SHP77 treated with DMSO at 0.1 percent for 48 hours (cell line): ENCODE measurements at places on chromosomes 13 and 19.

DNA sequence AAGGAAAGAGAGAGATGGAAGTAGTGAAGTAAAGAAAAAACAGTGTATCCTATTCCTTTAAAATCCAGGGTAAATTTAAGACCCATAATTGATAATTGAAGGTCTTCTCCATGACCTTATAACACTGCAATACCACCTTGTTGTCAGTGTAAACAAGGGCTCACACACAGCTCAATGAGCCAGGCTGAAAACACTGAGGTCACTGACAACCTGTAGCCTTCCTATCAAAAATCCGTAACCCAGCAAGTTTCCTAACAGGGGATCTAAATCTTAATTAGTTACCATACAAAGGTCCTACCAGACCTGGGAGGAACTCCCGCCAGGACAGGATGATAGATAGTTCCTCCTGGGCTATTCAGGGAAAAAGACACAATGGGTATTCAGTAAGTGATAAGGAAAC, 1677.1 kb downstream of the OLFM4 start:
- DNase-seq: no peak

DNA sequence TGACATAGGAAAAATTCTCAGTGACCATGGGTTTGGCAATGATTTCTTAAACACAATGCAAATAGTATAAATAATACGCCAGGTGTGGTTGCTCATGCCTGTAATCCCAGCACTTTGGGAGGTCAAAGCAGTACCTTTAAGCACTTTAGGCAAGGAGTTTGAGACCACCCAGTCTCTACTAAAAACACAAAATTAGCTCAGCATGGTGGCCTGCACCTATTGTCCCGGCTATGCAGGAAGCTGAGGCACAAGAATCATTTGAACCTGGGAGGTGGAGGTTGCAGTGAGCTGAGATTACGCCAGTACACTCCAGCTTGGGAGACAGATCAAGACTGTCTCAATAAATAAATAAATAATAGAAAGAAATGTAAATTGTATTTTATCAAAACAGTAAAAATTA, 356.5 kb upstream of the SLITRK6 start:
- DNase-seq: no peak

DNA sequence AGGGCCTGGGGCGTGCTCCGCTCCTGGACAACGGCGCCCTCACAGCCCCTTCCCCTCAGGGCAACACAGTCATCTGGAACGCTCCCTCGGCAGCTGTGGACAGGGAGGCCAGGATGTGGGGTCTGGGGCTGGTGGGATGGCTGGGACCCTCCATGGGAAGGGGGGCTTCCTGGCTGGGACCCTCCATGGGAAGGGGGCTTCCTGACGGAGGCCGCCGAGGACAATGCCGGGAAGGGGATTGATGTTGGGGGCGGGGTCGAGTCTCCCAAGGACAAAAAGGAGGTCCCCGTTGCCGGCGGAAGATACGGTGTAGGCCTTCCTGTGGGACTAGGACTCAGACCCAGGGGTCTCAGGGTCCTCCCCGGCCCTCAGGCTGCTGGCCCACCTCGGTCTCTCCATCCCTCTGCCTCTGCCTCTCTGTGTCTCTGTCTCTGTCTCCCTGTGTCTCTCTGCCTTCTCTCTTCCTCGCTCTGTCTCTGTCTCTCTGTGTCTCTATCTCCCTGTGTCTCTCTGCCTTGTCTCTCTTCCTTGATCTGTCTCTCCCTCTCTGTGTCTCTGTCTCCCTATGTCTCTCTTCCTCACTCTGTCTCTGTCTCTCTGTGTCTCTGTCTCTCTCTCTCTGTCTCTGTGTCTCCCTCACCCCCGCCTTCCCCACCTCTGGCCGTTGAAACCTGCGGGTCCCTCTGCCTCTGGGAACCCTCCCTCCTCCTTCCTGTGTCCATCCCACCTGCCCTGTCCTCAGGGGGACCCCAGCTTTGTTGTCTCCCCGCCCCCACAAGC, 2.7 kb upstream of the MADCAM1 start:
- DNase-seq: no peak

GRCh38 chr13:102208347-102208746, 193.5 kb downstream of the FGF14 start:
- DNase-seq: no peak

- no peak for DNase-seq
These were observed 1.3 kb downstream of the TFDP1 start for GRCh38 chr13:113585896-113586295.

GRCh38 chr19:4815426-4816201, 15.9 kb downstream of the TICAM1 start:
- peak; percentile 90 for DNase-seq

DNA sequence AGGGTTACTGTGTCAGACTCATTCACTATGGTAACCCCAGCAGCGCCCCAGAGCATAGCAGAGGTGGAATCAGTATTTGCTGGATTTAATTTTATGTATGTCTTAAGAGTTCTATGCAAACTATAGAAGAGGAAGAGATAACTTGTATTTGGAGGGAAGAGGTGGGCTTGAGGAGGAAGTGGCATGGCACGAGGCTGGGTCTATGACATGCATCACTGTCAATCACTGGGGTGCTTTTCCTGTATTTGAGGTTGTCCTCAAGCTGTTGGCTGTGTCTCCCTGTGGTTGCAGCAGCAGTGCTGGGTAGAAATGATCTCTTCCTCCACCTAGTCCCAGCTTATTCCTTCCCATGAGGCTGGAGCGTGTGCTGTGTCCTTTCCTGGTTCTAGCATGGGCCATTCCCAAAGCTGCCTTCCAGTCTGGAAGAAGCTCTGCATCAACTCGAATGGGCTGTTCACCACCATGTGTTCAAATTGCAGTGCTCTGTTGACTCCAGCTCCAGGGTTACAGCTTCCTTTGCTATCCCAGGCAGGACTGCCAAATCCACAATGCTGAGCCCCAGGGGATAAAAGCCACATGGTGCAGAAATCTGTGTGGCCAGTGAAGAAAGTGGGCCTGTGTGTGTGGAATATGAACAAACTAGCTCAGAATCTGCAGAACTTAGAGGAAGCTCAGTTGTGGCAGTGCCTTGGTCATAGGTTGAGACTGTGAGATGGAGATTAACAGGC, 73.1 kb upstream of the MTIF3 start:
- no peak for DNase-seq

GRCh38 chr19:49335071-49335783, at the start of gene CD37:
Gene CD37 (plus strand): TSS chr19:49335406. CDS start chr19:49335541, 135 bp downstream.
- no peak for DNase-seq

DNA sequence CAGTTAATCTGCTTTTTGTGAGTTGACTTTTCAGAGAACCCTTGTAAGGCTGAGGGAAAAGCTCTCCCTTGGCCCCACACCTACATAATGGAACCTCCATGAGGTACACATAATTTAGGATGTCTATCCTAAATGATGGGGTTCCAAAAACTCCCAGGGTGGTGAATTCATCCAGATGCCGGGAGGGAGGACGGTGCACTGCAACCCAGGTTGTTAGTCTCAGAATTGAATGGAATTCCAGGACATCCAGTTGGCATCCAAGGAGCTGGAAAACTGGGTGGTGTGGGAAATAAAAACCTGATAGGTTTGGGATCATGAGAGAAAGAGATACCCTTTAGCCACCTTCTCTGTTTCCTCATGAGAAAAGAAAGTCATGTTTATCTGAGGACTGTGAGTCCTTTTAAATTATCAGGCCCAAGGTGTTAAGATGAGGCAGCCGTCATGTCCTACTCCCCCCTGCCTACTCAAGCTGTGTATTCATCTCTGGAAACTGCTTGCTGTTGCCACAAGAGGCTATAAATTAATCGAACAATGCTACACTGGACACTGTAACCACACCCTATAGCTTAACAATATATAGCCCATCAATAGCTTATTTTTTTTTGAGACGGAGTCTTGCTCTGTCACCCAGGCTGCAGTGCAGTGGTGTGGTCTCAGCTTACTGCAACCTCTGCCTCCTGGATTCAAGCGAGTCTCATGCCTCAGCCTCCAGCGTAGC, 49.5 kb downstream of the C13orf46 start:
- DNase-seq: no peak

DNA sequence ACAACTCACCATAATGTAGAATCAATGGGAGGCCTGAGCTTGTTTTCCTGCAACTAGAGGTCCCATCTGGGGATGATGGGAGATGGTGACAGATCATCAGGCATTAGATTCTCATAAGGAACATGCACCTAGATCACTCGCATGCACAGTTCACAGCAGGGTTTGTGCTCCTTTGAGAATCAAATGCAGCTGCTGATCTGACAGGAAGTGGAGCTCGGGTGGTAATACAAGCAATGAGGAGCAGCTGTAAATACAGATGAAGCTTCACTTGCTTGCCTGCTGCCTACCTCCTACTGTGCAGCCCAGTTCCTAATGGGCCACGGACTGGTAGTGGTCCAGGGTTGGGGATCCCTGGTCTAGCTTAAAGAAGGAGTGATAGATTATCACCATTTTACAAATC, 33.0 kb downstream of the KPNA3 start:
- no peak for DNase-seq

- DNase-seq: no peak
These were observed 447.4 kb downstream of the EFNB2 start for GRCh38 chr13:106088085-106088484.

DNA sequence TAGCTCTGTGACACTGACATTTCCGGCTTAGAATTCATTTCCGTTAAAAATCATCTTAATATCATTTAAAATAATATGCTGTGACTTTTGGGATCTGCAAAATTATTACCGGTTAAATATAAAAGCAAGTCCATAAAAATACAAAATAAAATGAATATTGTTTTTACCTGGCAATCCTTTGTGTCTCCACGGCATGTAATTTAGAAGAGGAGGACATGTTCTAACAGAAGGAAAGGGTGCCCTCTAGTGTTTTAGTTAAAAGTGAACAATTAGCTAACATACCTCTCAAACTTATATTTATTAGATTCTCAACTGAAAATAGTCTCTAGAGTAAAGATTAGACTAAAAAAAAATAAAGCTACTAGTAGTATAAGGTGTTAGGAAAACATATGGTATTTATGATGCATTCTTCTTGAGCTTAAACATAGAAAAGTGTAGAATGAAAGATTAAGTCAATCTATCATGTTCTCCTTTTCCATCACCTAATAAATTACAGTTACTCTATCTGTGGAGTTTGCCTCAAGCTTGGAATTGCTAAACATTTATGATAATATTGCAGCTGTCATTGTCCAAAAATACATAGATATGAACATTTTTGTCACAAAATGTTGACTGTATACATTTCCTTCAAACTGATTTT, 676.7 kb upstream of the SPRY2 start:
- peak; percentile 48 for DNase-seq

DNA sequence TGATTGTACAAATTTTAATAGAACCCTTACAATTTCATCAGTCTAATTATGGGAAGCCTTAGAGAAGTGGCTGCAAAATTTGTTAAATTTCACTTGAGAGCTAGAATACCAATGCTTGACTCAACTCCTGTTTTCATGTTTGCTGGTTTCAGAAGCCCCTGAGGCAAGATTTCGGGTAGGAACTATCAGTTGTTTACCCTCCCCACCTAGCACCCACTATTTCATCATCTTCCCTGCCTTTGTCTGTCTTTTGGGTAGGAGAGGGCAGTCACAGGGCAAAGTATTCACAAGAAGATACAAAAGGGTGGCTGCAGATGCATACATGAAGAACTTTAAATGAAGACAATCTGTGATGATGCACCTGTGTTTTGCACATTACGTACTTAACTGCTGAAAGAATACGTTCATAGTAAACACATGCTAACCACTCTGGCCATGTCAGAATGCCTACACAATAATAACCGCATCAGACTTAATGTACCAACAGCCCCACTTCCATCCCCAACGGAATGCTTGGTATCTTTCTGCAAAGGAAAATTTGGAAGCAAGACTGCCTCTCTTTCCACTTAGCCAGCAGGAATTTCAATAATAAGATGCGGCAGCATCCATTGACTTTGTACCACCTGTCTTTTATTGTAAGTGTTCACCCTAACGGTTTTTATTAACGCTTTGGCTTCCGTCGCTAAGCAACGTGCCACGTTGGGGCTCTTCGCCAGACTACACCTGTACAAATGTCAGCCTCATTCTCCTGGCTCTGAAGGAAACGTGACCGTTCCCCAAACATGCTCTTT, 30.4 kb downstream of the TPT1 start:
- no peak for DNase-seq
